ENCODE measurements at places on chromosomes 12 and 14.

DNA sequence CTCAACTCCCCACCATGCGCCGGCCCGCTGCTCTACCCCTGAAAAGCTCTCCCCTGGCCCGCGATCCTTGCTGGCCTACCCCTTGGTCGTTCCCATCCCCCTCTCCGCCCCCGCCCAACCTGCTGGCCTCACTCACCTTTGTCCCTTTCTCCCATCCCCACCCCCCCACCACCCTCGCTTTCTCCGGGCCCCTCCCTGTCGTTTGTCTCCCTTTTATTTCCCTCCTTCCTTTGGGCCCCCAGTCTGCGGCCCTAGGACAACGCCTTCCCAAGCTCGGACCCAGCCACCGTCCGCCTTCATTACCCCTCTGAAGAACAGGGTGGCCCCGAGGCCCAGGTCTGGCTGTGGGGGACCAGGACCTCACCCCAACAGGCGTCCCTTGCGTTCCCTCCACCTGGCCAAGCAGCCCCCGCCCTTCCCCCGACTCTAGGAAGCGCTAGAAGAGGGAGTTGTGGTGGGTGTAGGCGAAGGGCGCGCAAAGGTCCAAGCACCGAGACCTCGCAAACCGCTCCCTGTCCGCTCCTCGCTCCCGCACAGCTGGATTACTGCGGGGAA is 6.9 kb upstream of the SLC7A7 start:
- no peak for DNase-seq

- no peak for DNase-seq
Measured at GRCh38 chr12:49251357-49251756, 13.5 kb upstream of the TUBA1C start.

GRCh38 chr14:79453276-79453675 is 758.0 kb downstream of the DIO2 start:
- no peak for DNase-seq

- DNase-seq: no peak
Measured at GRCh38 chr12:128789356-128789929, 34.3 kb downstream of the SLC15A4 start.

DNA sequence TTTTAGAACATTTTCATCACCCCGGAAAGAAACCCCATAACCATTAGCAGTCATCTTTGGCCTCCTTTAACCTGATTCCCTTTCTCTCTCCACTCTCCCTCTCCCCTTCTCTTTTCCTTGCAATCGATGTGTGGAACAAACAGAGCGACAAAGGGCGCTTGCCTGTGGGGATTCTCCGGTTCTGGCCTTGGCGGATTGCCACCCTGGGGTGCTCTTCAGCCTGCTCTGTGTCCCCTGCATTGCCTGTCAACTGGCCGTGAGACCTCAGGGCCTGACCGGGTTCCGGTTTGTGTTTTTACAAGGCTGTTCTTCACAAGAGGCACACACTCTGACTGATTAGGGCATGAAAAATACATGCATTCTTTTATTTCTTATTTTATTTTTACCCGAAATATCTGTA is 27.8 kb downstream of the LRTM2 start:
- DNase-seq: no peak

GRCh38 chr12:68815928-68816800 is 8.2 kb downstream of the MDM2 start:
- no peak for DNase-seq

- DNase-seq: no peak
Measured at GRCh38 chr14:62710811-62711210, 334.4 kb downstream of the KCNH5 start.

DNA sequence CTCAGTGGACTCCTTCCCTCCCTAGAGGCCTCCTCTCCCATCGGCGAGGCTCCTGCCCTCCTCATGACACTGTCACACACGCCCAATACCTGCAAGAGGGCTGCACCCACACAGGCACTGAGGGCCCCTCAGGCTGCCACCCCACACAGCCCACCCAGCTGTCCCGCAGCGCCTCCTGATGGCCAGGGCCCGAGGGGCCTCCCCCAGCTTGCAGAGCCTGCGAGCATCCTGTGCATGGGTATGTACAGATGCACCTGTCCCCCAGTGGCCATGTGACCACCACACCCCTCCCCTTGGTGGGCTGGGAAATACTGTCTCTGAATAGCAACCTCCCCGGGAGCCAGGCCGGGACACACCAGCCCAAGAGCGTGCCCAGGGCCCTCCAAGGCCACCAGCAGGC is 19.0 kb upstream of the NUDT14 start:
- no peak for DNase-seq

GRCh38 chr12:80291108-80291754 is 152.8 kb upstream of the PTPRQ start:
- DNase-seq: no peak

DNA sequence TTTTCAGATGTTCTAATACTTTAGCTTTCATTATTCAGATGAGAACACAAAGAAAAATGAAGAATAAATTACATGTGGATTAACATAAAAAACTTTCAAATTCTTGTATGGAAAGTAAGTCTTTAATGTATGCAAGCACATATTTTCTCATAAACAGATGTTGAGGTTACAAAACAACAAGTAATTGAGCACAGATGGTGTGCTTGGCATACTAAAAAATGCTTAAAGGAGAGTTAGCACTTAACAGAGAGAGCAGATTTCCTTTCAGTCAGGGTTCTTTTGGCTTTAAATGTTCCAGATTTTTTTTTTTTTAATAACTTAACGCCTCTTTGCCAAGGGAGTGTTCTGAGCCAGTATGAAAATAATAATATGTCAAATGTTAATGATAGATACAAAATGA is 96.0 kb downstream of the RASSF9 start:
- no peak for DNase-seq

- DNase-seq: no peak
Measured at GRCh38 chr14:55043528-55043927, 7.9 kb upstream of the MAPK1IP1L start.

GRCh38 chr12:127145929-127146789 is 1120.8 kb upstream of the TMEM132C start:
- DNase-seq: peak; percentile 61

DNA sequence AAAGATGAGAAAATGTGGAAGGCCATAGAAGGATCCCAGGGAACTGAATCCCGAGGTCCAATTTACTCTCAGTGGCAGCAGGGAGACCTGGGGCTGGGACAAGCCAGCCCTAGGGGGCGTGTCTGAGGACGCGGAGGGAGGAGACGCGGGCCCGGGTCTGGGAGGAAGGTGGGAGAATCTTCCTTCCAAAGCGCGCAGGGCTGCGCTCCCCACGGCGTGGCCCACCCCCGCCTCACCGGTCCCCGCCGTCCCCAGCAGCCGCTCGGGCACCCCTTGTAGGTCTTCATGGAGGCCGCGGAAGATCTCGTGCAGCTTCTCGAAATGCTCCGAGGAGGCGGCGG is 323 bp downstream of the VTI1B start:
- peak; percentile 36 for DNase-seq

DNA sequence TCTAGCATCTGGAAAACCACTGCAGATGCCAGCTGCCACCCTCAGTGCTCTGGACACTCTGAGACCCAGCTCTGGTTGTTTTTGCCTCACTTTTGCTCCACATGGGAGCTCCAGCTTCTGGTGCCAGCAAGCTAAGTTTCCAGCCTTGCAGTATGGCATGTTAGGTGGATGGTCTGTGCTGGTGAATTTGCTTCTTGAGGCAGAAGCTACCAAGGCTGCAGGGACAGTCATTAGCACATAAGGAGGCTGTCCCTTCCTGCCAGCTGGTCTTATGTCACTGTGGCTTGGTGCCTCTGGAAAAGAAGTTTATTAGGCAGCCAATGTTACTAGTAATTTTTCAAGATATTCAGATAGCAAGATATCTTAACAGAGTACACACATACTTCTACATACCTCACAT is 64.2 kb upstream of the CSRP2 start:
- DNase-seq: no peak

GRCh38 chr14:84991021-84991420 is 538.9 kb upstream of the FLRT2 start:
- no peak for DNase-seq

DNA sequence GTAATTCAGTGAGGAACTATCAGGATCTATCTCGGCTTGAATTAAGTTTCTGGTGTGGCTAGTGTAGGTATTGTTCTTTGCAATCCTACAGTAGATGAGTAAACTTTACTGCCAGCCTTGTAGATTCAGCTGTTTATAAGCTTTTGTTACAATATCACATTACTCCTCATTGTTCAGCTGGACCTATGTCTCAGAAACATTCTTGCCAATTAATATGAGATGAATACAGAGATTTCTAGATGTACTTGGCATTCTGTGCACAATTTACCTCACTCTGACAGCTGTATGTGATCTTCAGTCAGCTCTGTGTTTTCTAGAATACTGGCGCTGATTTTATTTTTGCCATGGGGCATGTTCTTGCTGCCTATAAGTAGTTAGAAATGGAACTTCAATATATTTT is 55.7 kb downstream of the METTL25 start:
- DNase-seq: no peak

DNA sequence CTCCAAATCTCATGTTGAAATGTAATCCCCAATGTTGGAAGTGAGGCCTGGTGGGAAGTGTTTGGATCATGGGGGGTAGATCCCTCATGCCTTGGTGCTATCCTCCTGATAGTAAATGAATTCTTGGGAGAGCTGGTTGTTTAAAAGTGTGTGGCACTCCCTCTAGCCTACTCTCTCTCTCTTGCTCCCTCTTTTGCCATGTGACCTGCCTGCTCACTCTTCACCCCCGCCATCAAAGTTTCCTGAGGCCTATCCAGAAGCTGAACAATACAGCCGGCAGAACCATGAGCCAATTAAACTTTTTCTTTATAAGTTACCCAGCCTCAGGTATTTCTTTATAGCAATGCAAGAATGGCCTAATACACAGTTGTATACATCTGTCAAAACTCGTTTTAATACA is 62.5 kb downstream of the BCL2L14 start:
- no peak for DNase-seq

- DNase-seq: no peak
Measured at GRCh38 chr14:73842851-73843250, 8.8 kb upstream of the PTGR2 start.

DNA sequence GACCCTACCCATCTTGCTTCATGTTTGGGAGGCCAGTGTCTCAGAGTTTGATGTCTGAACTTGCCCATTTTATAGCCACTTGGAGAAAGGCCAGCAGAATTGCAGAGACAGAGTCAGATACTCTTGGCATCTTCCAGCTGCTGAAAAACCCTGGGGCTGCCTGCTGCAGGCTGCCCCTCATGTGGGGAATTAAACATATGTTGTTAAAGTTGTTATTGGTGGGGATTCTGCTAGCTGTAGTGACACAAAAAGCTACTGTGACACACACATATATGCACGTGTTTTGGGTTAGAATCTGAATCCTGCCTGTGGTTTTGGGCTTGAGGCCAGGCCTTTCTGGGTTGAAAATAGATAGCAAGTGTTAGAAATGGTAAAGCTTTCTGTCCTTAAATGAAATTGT is 1288.4 kb downstream of the AACS start:
- no peak for DNase-seq

GRCh38 chr14:64572386-64573104 is 22.8 kb downstream of the PPP1R36 start:
- no peak for DNase-seq

Measured in COLO829 (cell line).